ENCODE measurements at places on chromosomes 16 and 17. TPM values are rescaled to one million over a fixed set of nuclear protein-coding genes. Genes with fewer than 3 reads are reported as not detected.

Gene MARVELD3
- total RNA-seq: 15.5 TPM

Gene TM4SF5
- not detected for total RNA-seq

Gene ZNF747
- total RNA-seq: 6.0 TPM

Gene PRKCB
- 0.19 TPM for total RNA-seq

Gene C1QL1
- 4.3 TPM for total RNA-seq

Gene CRISPLD2
- total RNA-seq: 40.2 TPM

Gene NOG
- total RNA-seq: not detected

Gene FBXW10B
- 0.31 TPM for total RNA-seq

Gene CA10
- not detected for total RNA-seq

Gene TMEM231
- 3.5 TPM for total RNA-seq

Gene DRC3
- 2.5 TPM for total RNA-seq

Gene HAS3
- 0.69 TPM for total RNA-seq

Gene ODAD4
- 0.98 TPM for total RNA-seq

Gene AFMID
- 38.0 TPM for total RNA-seq

Gene ABI3
- 1.1 TPM for total RNA-seq

Gene SCRN2
- 24.3 TPM for total RNA-seq

Gene SCN4A
- 0.09 TPM for total RNA-seq

Gene ADAM11
- 0.12 TPM for total RNA-seq

Gene ADORA2B
- total RNA-seq: 1.1 TPM

Gene SPNS3
- 0.69 TPM for total RNA-seq

Gene GNG13
- not detected for total RNA-seq

Gene SYCE1L
- total RNA-seq: 3.2 TPM

Gene MARCHF10
- total RNA-seq: 0.41 TPM

Gene KRTAP3-2
- not detected for total RNA-seq

Gene TXNDC17
- total RNA-seq: 37.4 TPM

Gene TMC7
- total RNA-seq: 0.41 TPM

Gene HNF1B
- total RNA-seq: 37.2 TPM

Gene DNAH9
- 1.3 TPM for total RNA-seq

Gene PRSS21
- 0.60 TPM for total RNA-seq

Gene PIRT
- not detected for total RNA-seq

Gene COASY
- total RNA-seq: 32.3 TPM

Data from pancreas (tissue), 10 donors.